ENCODE measurements at places on chromosomes 3 and 15.

GRCh38 chr15:62649793-62650420, 392.6 kb upstream of the TPM1 start:
- peak; percentile 80 for DNase-seq

DNA sequence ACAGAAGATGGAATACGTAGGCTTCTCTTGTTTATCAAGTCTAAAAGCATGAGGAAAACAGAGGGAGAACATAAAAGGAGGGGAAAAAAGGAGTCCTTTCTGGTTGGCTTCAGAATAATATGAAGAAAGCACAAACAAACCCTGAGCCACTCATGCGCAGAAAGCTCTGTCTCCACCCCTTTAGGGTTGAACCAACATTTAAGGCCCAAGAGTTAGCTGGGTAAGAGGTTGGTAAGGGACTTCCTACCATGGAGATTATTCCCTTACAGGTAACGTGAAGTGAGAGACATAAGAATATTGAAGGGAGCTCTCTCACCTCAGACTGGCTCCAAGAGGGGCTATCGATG, 145.3 kb downstream of the RORA start:
- DNase-seq, result no peak

GRCh38 chr15:58232281-58233065, 94.3 kb downstream of the AQP9 start:
- no peak for DNase-seq

GRCh38 chr3:151154566-151154965, 48.5 kb downstream of the GPR171 start:
- DNase-seq, result no peak

DNA sequence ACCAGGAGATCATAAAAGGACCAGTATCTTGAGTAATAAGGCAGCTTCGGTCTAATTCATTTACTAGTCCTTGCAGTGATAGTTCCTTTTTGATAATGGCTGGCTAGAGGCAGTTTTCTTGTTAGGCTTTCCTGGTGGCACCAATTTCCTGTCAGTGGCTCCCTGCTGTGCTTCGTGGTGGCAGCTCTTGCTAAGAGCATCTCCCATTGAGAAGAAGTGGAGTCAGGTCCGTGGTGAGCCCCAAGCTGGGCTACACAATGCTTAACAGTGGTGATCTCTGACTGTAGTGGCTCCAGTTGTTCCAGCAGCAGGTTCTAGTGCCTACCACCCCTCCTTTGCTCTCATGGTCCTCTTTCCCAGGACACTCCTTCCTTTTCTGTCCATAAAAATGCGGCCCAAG, 111.2 kb downstream of the RAP2B start:
- no peak for DNase-seq

DNA sequence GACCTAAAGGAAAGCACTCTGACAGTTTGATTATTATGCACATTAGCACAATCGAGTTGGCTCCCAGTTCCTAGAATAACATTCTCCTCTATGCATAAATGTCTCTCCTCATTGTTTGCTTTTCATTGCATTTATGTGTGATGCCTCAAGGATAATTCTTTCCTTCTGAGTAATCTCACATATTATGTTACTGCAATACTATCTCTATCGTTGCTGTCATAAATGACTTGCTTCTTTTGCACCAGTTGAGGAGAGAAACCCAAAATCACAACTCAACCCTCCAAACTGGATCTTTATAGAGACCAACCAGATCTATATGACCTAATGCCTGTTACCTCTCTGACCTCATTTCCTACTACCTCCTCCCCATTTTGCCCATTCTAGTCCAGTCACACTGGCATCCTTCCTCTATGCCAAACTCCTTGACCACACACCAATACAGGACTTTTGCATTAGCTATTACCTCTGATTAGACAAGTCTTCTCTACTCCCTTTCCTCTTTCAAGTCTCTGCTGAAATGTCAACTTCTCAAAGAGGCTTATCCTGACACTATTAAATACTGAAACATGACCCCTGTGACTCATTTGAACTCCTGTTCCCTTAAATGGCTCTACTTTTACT, 1026.0 kb downstream of the TUSC7 start:
- DNase-seq, result no peak

- no peak for DNase-seq
Observed at GRCh38 chr3:41199866-41200668, 762 bp downstream of the CTNNB1 start.

DNA sequence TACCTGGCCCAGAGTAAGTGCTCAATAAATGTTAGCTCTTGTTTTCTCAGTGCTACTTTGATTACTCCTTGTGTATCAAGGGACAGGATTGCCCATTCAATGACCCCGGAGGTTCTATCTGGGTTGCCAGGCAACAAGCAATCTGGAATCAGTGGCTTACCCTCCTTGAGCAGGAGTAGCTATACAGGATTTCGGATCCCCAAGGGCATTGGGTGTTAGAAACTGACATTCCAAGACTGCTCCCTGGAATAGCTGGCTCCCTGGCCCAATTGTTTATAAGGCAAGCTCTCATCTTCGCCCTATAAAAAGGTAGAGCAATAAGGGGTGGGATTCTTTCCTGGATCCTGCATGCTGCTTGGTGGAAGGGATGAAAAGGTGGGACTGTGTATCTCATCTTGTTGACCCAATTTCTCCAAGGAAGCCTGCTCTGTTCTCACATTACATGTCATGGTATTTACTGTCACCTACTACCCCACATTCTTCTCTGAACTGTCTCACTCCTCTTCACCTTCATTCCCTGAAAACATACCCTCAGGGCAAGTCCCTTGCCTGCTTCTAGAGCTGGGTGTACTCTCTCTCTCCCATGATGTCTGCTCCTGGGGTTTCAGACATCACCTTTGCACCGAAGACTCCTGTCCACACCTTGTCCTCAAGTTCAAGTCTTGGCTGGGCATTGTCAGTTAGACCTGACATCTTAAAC, 26.4 kb upstream of the SCN10A start:
- DNase-seq, result no peak

DNA sequence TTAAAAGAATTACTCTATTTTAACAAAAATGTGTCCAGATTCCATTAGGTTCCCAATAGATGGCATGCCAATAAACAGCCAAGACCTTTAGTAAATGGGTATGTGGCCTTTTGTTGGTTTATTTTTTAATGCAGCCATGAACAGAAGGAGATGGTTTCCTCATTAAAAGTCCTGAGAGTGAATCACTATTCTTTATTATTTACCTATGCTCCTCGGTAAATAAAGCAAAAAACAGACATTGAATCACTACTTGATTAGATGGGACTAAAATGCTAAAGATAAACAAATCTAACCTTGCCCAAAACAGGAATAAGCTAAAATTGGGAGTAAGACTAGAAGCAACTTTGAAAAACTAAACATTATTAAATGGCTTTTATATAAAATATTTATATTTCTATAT, 94.2 kb downstream of the TNIK start:
- DNase-seq, result no peak

- no peak for DNase-seq
Observed at GRCh38 chr3:95588473-95588872, 1225.9 kb upstream of the EPHA6 start.

DNA sequence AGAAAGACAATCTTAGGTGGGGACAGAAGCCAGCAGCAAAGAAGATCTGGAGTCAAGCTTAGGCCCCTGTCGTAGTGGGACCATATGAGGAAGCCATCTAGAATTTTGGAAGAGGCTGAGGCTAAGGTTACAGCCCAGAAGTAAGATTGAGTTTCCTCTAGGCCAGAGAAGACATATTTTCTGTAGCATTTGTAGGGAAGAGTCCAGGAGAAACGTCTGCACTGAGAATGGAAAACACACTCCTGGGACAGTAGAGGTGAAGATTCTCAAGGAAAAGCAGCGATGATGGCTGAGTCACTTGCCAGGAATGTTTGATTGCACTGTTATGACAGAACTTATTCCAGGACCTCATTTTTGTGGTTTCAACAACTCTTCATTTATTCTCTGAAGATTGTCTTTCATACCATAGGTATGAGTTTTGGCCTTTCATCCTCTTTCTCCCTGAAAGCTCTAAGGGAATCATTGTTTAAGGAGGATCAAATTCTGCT, 107.2 kb downstream of the GTPBP8 start:
- DNase-seq, result peak; percentile 95

DNA sequence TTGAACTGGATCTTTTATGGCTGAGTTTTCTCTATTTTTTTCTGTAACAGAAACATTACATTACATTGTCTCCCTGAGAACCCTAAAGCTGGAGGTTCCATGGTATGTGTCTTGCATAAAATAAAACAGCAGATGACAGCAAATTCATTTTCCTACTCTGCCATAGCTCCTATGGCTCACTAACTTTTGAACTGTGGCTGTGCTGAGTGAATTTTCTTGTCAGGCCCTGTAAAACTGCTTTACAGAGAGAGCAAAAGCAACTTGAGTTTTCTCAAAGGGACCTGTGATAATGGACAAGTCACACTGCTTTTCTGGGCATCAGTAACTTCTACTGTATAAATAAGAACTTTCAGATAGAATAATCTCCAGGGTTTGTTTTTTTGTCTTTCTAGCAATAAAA, 129.9 kb upstream of the TSC22D2 start:
- DNase-seq, result no peak

DNA sequence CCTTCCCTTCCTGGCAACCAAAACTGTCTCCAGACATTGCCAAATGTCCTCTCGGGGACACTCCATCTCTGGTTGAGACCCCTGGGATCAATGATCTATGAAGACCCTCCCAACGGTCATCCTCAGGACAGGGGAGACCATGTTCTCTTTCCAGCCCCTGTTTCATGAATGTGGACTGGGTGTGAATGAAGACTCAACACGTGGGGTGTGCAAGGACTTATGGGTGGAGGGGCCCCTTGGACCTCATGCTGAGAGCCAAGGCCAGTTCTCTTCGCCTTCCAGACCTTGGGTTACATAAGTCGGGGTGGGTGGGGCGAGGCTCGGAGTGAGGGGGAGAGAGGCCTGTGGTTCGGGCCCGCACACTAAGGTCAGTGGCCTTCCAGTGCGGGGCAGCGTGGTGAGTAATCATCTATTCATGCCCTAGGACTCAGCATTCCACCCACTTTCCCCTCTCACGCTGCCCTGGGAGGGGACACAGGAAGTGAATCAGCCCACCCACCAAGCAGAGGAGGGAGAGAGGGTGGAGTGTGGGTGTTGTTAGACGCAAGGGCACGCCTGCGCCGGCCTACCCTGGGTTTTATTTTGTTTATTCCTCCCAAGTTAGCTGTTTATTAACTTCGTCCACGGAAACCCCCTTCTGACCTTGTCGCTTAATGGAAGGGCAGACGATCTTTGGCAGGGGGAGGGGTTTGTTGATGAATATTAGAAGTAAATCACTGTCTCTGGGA, 6.7 kb downstream of the PAQR5 start:
- DNase-seq, result peak; percentile 91

- no peak for DNase-seq
Observed at GRCh38 chr3:74630602-74631001, 16.1 kb upstream of the CNTN3 start.

GRCh38 chr3:46948830-46949671, 27.5 kb downstream of the CCDC12 start:
- no peak for DNase-seq
